ENCODE measurements at places on chromosomes 1 and 21. TPM values are rescaled to one million over a fixed set of nuclear protein-coding genes. Genes with fewer than 3 reads are reported as not detected.

MYOC gene
- 0.06 TPM for total RNA-seq

AADACL3 gene
- not detected for total RNA-seq

CSF1 gene
- 18.1 TPM for total RNA-seq

GNG4 gene
- total RNA-seq, result 14.2 TPM

ADAM30 gene
- not detected for total RNA-seq

SPRR2B gene
- not detected for total RNA-seq

ZSWIM5 gene
- 0.53 TPM for total RNA-seq

LYSMD1 gene
- total RNA-seq, result 7.4 TPM

TTLL10 gene
- total RNA-seq, result not detected

FCGR2B gene
- not detected for total RNA-seq

LMX1A gene
- not detected for total RNA-seq

RORC gene
- total RNA-seq, result not detected
